ENCODE measurements at places on chromosomes 3 and 15. TPM values are rescaled to one million over a fixed set of nuclear protein-coding genes. Genes with fewer than 3 reads are reported as not detected.

The METTL6 gene
- total RNA-seq = 11.5 TPM

The PARP6 gene
- 51.3 TPM for total RNA-seq

The RPL29 gene
- 1,093 TPM for total RNA-seq

The ZNF385D gene
- 8.7 TPM for total RNA-seq

The LARP6 gene
- 139 TPM for total RNA-seq

The ZBTB47 gene
- total RNA-seq = 27.2 TPM

The SLC28A2 gene
- not detected for total RNA-seq
